GM12878 (cell line): ENCODE measurements at places on chromosomes 2 and 18. TPM values are rescaled to one million over a fixed set of nuclear protein-coding genes. Genes with fewer than 3 reads are reported as not detected.

KLHL41 gene
- 0.10 and 0.77 TPM in 2 replicates for total RNA-seq

SLC16A14 gene
- 5.6 and 6.4 TPM in 2 replicates for total RNA-seq

LOXL3 gene
- 25.1 and 29.0 TPM in 2 replicates for total RNA-seq

RNF103 gene
- total RNA-seq, result 10.6 and 11.0 TPM in 2 replicates

LBX2 gene
- total RNA-seq, result 0.88 and 1.2 TPM in 2 replicates

- no peak for DNase-seq
Observed at GRCh38 chr2:199847181-199847864, 3.7 kb downstream of the FTCDNL1 start.

DNA sequence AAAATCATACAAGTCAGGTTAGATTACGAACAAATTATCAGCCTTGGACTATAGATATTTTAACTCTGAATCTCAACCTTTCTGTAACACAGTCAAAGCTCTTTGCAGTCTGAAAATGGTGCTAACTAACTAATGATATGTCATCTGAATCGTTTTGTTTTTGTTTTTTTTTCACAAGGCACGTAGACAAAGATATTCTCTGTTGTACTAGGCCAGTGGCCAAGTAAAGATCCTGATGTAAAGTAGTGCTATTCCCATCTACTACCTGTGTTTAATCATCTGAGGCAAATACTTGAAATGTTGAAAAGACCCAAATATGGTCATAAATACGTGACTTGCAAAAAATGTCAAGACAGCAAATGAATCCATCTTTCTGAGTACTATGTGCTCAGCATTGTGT is 65.7 kb downstream of the REL start:
- no peak for DNase-seq

DNA sequence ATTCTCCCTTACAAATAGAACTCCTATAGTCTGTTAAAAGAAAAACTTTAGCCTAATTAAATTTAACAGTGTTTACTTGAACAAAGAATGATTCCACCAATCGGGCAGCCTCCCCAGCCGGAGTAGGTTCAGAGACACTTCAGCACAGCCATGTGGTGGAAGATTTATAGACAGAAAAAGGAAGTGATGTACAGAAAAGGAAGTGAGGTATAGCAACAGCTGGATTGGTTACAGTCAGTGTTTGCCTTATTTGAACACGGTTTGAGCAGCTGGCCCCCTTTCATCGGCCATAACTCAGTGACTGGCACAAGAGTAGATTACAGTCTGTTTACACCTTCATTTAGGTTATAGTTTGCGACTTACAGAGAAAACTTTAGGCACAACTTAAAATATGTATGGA is 2.1 kb upstream of the SKA1 start:
- DNase-seq, result no peak

DNA sequence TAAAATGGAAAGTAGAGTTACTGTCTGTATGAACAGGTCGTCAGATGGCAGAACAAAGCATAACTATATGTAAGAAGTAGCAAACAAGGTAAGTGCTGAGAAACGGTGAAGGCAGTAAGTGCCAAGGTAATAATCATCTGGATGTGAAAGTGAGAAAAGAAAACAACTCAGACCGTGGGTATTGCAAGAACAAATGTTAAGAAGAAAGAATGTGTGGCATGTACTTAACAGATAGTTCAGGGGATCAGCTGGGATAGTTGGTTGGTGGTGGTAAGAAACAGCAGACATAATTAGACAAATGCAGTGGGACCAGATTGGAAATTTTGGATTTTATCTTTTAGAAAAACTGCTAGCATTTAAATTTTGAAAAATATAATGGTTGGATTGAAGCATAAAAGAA is 375.8 kb upstream of the NXPH2 start:
- DNase-seq, result no peak

DNA sequence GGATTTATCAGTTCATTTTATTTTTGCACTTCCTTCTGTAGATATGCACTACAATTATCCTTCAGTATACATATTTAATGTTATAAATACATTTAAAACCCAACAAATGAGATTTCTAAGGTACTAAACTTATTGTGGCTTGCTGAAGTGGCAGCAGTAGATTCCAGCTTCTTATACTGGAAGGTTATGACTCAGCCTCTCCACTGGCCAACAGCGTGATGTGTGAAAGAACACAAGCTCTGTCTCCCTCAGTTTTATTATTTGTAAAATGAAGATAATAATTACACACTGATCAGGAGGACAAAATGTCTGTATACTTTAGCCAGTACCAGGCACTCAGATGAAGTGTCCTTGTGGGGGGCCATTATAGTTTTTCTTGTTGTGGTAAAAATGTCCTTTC is 1147.1 kb downstream of the CNTNAP5 start:
- DNase-seq, result no peak

DNA sequence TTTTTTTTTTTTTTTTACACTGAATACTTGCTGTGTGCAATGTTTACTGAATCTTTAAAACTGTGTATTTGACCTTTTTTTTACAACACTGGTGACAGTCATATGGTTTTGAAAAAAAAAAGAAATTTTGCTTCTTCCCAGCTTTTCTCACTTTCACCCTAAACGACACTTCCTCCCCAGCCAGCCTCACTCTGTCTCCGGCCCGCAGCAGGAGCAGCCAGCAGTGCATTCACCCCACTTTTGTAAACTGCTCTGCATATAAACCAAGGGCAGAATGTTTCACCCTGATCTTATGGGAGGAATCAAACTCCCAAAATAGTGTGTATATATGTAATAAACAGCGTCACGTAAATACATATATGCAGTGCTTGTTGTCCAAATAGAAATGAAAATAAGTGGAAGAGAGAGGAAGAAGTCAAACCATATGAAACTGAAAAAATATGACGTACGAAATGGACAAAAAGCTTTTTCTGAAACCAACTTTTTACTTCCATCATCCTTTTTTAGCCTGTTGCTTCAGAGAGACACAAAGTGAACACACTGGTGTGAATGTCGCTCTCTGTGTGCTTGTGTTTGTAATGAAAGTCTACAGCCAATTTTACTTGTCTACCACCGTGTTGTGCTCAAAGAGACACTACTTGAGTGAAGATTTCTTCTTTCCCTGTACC is 54.2 kb downstream of the ZCCHC2 start:
- no peak for DNase-seq

GRCh38 chr2:222290736-222291484 is 7.9 kb downstream of the PAX3 start:
- no peak for DNase-seq

GRCh38 chr18:31633392-31634330 is 42.0 kb downstream of the TTR start:
- no peak for DNase-seq

DNA sequence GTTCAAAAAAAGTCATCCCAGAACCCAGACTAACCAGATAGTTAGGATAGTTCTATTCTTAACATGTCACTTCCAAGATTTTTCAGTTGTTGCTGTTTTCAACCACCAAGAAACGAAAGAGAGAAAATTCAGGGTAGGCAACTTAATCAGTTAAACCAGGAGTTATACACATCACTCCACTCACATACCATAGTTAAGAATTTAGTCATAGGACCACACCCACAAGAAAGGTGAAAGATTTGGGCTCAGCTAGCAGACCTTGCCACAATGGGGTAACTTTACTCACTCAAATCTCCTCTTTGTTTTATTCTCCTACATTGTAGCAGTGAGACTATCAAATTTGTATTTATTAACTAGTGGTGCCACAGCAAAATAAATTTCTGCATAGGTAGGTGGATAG is 473.6 kb downstream of the NUP35 start:
- DNase-seq, result no peak

- no peak for DNase-seq
Observed at GRCh38 chr2:144405982-144406788, 113.7 kb downstream of the ZEB2 start.

DNA sequence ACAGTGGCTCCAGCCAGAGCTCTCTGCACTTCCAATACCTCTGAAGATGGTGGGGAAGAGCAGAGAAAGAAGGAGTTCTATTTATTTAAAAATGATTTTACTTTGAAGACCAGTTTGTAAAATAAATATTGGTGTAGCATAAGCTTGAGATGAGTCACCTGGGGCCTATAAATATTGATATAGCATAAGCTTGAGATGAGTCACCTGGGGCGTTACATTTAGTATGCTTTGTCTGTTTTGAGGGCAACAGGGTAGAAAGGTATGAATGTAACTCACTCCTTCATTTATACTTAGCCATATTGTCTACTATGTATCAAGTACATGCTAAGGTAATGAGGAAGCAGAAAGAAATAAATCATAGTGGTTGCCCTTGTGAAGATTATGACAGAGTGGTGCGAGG is 7.7 kb upstream of the SULT1C4 start:
- DNase-seq, result no peak

DNA sequence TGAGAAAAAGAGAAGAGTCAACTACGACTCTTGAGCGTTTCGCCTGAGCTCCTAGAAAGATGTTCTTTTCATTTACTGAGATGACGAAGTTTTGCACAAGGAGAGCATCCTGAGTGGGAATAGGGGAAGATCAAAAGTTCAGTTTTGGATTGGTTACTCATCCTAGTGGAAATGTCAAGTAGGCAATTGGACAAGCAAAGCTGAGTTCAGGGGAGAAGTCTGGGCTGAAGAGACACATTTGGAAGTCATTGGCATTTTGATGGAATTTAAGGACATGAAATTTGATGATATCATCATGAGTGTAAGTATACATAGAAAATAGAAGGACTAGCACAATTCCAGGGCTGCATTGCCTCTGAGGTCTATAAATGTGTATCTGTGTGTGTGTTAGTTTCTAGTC is 416.6 kb downstream of the RAD51AP2 start:
- no peak for DNase-seq

DNA sequence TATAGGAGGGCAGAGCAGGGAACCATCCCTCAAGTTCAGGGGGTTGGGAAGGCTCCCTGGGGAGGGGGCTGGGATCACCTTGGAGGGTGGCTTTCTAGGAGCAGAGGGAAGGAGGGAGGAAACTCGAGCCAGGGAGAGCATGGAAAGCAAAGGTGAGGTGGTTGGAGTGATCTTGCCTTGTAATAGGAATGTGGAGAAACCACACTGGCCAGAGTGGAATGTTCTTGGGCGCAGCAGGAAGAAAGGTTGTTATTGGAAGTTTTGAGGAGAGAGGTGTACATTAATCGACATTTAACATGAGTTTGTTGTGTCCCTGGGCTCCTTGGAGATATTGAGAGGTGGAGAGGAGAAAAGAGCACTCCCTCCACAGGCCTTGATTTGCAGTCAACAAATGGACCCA is 272.2 kb downstream of the PRKCE start:
- DNase-seq, result no peak

DNA sequence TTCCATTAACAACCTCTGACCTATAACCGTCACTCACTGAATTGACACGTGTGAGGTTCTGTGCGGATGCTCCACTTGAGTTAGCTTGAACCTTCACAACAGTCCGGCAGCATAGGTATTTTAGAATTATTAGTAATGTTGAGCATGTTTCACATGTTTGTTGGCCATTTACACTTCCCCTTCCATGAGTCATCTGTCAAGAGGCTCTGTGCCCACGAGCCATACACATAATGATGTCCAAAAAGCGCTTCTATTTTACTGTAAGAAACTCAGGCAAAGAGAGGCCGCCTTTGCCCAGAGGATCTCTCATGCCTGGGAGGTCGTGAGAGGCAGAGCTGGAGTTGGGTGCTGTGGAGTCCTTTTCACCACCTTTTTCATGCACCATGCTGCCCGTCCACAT is 28.9 kb upstream of the TMEM214 start:
- no peak for DNase-seq

- DNase-seq, result no peak
Observed at GRCh38 chr18:11993264-11993916, 12.1 kb downstream of the IMPA2 start.

GRCh38 chr2:96866586-96866985 is 3.3 kb downstream of the SEMA4C start:
- no peak for DNase-seq

- no peak for DNase-seq
Observed at GRCh38 chr2:44708661-44709000, 232.9 kb upstream of the SIX3 start.

DNA sequence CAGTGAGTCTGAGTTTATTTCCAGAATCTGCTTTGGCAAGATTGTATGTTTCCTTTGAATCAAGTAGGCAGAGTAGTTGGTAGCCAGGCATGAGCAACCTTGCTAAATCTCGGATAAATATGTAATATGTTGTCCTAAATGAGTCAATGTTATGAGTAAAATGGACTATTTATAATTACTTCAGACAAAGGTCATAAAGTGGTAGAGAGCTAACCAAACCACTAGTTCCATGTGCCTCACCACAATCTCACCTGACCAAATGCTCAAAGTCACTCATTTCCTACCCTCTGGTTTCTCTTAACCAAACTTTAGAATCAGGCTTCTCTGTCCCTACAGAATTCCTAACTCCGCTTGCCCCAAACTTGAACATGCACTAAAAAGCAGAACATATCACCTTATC is 261.2 kb upstream of the FSIP2 start:
- DNase-seq, result no peak

GRCh38 chr2:201900362-201900761 is 94.0 kb downstream of the CDK15 start:
- no peak for DNase-seq

DNA sequence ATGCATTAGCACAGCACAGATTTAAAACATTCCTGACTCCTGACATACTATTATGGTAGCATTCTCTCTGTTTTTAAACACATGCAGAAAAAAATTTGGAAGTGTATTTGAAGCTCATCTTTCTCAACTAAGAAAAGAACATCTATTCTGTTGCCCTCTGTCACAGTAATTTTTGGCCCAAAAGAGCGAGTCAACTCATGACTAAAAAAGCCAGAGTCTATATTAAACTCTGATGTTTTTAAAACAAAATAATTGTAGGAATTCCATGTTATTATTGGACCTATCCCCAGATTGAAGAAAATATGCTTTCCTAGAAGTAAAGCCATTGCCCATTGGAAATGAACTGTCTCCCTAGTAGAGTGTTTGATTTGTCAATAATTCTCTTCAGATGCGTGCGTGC is 96.7 kb downstream of the CRIM1 start:
- no peak for DNase-seq

GRCh38 chr18:711310-711656 is 1.1 kb downstream of the ENOSF1 start:
- no peak for DNase-seq

DNA sequence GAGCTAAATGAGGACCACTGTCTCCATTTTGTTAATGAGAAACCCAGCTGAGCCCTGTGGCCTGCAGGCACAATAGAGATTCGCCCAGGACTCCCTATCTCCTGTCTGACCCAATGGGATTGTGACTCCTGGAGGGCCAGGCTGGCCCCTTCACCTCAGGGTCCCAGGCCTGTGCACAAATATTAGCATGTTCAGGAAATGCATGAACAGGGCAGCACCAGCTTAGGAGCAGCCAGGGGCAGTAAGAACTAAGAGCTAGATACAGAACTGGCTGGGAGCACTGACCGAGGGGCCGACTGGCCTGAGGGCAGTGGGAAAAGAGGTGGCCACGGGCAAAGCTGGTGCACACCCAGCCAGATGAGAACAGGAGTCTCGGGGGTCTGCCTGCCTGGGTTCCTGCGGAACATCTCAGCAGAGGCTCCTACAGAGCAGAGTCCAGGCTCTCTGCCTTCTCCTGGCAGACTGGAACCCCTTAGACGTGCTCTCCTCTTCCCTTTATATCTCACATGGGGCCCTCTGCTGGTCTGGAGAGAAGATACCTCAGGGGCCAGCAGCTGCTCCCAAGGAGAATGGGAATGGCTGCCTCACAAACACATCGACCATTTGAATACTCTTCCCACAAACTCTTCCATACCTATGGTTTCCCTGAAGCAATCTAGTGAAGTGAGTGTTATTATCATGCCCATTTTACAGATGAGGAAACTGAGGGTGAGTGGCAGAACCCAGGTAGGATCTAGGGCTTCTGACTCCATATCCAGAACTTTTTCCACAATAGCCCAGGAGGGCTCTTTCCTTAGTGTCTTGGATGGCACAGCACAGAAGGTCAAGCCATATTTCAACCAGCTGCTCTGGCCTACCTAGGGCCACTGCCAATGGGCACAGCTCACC is 77.6 kb upstream of the OTOF start:
- DNase-seq, result no peak

- DNase-seq, result no peak
Observed at GRCh38 chr2:168137510-168138180, 109.8 kb downstream of the STK39 start.
